Fibroblast of villous mesenchyme (primary cell): ENCODE measurements at places on chromosomes 6 and 20.

- DNase-seq: no peak
Measured at GRCh38 chr6:47718571-47718970, 20.2 kb downstream of the ADGRF4 start.

DNA sequence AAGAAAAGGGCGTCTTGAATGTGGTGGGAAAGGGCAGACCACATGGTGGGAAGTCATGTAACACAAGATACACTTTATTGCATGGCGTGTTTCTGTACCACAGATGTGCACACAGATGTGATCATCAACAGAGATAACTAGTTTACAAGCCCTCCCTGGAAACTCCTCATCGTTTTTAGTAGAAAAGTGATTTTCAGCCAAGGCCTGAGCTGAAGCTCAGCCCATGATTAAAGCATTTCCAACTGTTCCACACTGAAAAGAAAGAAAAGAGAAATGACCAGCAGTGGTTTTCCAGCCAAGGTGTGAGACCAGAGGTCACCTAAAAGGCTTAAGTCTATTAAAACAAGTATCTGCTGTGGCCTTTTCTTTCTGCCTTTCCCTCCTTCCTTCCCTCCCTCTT is 463.9 kb upstream of the JAG1 start:
- no peak for DNase-seq

- DNase-seq: no peak
Measured at GRCh38 chr6:110449541-110449895, 26.9 kb downstream of the SLC22A16 start.

DNA sequence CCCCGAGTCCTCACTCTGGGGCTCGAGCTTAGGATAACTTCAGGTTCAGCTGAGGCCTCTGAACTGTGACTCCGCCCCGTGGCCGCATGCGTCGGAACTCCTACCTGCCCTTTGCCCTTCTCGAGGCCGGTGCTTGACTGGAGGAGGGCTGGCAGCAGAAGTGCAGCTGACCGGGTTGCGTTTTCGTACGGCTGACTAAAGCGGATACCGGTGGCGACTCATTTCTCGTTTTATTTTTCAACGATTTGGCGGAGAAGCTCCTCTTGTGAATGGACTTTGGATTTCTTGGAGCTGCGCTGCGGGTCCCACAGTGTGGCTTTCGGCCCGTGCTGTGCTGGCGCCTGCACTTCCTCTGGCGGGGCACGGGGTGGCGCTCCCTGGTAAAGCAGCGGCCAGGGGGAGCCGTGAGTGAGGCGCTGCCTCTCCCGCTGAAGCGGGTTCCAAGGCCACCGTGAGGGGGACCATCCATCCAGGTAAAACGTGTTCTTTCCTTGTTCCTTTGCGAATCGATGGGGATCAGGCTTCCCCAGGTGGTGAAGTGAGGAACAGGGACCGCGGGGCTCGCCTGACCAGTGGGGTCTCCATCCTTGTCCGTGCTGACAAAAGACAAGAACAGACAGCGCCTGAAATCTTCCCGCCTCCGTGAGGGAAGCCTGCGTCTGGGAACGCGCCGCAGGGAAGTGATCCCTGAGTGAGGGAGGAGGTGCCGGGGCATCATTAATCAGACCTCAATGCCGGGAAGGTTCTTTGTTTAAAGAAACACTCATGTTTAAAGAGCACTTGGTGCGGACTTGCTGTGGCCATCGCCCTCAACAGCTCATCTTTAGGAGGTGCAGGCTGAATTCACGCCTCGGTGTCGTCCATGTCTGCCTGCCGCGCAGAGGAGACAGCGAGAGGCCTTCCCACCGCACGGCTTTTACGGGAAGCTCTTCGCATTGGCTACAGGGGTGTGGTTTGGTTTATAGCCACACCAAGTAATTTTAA is 38.8 kb downstream of the ERMARD start:
- DNase-seq: peak; percentile 66

- no peak for DNase-seq
Measured at GRCh38 chr6:119183457-119183856, 105.0 kb upstream of the FAM184A start.

DNA sequence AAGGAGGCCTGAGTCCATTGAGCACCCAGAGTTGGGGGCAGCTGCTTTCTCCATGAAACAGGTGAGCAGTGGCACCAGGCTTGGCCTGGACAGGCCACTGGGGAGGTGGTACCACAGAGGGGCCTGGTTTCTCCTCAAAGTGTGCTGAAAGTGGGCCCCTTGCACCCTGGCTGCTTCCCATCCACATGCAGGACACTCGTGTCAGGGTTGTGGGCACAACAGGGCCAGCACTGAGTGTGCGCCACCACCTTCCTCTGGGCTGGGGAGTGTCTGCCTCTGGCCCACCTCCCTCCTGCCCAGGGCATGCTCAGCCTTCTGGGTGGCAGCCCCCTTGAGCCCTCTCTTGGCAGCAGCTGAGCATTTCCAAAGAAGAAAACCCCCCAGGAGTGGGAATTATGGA is 5.2 kb upstream of the SLC22A1 start:
- DNase-seq: no peak
